ENCODE measurements at places on chromosomes 1 and 21.

- DNase-seq: no peak
Observed at GRCh38 chr1:36207339-36207738, 16.9 kb upstream of the THRAP3 start.

DNA sequence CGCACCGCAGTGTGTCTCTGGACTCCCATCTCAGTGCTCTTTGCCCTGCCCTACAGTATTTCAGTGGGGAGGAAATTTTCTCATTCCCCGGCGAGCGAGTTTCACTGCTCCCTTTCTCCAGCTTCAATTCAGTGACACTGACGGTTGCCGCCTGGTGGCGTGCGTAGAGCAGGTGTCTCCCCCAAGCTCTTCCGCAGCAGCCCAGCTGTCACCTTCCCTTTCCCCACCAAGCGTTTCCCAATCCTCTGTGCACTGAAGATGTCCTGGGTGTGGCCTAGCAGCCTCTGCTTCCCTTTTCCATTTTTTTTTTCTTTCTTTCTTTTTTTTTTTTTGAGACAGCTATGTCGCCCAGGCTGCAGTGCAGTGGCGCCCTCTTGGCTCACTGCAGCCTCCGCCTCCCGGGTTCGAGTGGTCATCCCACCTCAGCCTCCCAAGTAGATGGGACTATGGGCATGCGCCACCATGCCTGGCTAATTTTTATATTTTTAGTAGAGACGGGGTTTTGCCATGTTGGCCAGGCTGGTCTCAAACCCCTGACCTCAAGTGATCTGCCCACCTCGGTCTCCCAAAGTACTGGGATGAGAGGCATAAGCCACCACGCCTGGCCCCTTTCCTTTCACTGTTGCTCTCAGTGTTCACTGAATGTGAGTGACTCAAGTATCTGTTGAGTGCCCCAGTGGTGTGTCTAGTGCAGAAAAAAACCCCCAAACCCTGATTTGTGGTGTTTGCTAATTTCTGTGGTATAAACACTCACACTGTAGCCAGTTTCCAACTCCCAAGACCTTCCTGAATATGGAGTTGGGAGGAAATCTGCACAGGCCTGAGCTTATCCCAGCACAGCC, 30.1 kb downstream of the TNFRSF1B start:
- DNase-seq: no peak

DNA sequence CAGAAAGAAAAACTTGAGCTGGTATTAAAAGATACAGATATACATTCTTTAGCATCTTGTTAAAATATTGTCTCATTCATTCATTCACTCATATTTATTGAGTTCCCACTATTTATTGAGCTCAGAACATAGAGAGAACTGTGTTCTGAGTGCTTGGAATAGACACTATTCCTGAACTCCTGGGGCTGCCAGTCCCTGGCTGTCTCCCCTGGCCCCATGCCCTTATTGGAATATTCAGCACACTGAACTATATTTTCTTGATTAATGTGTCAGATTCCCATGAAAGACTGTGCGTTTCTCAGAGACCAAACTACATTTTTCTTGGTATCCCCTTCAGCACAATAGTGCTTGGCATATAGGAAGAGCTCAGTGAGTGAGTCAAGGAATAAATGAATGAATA, 44.0 kb upstream of the DAB1 start:
- DNase-seq: no peak

- DNase-seq: no peak
Observed at GRCh38 chr1:226903819-226904716, 33.7 kb downstream of the PSEN2 start.

GRCh38 chr1:9728451-9729295, 77.1 kb downstream of the PIK3CD start:
- no peak for DNase-seq

GRCh38 chr1:39538531-39539251, 37.9 kb downstream of the PABPC4 start:
- DNase-seq: no peak

- no peak for DNase-seq
Observed at GRCh38 chr1:16387201-16388188, 20.5 kb downstream of the SZRD1 start.

DNA sequence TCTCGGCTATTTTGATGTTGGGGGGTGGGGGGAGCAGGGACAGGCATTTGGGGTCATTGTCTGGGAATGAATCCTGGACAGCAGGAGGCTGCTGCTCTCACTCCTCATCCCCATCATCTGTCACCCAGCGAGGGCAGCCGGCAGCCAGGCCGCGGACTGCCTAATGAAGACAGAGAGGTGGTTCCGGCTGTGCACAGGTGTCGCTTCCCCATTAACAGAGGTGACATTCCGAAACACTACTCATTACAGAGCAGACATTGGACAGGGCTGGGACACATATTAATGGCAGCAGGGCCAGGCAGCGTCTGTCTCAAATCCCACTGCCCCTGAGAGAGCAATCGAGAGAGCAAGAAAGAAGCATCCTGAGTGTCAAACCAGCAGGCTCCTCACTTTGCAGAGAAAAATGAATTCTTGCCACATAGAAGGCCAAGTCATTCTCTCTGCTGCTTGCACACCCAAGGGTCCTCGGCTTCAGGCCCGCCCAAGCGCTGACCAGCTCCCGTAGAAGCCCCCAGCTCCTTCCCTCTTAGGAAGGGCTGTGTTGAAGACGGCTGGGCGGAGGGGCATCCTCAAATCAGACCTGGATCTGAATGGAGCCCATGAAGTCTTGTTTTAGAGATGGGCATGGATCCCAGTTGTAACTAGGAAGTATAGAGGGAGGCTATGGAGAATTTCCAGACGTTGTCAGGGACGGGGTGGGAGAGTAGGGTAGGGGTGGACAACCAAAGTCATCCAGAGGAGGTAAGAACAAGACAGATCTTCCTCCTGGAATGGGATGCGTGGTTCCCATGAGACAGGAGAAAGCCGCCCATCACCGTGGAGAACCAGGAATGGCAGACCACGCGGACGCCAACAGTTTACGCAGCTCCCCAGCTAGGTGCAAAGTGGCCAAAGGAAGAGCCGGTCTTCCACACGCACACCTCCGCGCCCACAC, 8.2 kb upstream of the LEMD1 start:
- no peak for DNase-seq

- no peak for DNase-seq
Observed at GRCh38 chr21:34639882-34640788, 25.2 kb upstream of the RCAN1 start.

DNA sequence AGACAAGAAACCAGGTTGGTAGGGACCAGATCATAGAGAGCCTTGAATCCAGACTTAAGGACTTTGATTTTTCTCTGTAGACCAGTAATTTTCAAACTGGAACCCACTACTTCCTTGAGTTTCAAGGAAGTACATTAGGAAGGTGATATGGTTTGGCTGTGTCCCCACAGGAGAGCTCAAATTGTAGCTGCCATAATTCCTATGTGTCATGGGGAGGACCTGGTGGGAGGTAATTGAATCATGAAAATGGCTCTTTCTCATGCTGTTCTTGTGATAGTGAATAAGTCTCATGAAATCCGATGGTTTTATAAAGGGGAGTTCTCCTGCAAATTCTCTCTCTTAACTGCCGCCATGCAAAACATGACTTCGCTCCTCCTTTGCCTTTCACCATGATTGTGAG, 10.1 kb upstream of the PRKAA2 start:
- no peak for DNase-seq

DNA sequence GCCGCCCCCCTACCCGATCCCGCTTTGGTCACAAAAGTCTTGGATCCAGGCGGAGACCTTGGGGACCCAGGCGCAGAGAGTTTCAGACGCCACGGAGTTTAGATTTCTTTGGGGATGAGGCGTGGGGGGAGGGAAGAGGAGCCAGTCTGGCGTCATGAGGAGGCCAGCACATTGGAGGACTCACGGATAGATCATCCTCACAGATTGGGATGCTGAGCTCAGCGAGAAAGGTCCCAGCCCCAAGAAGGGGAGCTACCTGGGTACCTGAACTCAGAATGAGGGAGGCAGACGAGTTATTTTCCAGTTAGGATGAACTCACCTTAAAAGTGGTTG, 393 bp downstream of the ELAPOR1 start:
- DNase-seq: no peak

DNA sequence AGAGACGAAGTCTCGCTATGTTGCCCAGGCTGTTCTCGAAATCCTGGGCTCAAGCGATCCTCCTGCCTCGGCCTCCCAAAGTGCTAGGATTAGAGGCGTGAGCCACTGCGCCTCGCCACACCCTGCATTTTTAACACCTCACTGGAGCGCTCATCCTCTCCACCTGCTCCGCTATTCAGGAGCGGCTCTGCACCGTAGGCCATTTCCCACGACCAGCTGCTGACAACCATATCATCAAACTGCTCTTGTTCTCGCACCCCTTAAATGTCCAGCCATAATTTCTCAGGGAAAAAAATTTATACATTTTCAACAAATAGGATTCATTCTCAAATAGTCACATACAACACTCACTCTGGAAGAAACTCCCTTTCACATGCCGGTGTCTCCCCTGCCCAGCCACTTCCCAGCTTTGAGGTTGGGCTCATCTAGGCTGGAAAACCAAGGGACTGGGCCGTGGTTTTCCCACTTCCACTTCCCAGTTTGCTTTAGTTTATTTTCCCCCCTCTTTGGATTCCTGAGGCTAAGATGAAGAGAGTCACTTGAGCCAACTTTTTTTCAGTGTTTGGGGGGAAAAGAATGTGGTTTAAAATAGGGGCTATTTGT, 639 bp upstream of the IPO9 start:
- DNase-seq: no peak

DNA sequence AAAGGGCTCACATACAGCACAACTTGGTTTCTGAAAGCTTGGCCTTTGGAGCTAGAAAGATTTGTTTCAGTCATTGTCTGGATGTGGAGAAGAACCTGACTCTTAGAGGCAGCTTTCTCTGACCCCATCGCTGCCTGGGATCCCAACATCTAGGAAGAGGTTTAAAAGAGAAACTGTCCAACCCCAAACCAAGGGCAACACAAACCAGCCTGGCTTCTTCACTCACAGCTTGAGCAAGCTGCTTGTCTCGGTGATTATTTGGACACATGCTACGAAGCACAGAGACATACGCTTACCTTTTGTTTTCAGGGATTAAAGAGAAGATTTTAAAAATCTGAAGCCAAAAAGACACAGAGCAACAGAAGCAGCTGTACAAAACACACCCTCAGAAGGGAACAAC, 109.8 kb downstream of the ETS2 start:
- DNase-seq: peak; percentile 72

GRCh38 chr21:43975469-43976098, 36.5 kb upstream of the TRAPPC10 start:
- no peak for DNase-seq

DNA sequence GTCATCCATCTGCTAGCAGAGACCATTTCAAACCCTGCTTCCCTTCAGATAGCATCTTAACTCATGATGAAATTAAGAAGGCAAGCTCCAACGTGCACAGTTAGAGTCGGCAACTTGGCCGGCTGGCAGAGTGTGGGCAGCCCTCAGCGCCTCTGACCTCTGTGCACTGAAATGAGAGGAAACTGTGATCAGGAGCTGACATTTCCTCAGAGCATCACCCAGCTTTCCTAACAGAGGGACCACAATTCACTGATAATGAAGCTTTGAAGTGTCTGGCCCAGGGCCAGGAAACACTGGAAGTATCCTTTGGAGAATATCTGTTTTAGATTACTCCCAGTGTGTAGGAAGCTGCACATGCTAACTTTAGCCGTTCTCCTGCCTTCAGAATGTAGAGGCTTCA, 145.0 kb upstream of the ZC3H11B start:
- no peak for DNase-seq

DNA sequence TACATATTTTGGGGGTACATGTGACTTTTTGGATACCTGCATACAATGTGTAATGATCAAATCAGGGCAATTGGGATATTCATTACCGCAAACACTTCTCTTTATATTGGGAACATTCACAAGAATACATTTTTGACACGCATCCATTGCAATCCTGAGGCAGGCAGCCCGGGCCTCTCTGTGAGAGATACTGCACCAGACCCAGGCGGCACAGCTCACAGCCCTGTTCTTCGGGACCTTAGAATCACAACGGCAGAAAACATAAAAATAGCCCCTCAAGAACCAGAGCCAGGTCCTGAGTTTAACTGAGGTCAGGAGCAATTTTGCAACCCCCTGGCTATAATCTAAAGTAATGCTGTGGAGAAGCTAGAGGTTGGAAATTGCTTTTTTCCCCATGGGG, 90.8 kb upstream of the PGBD5 start:
- no peak for DNase-seq

DNA sequence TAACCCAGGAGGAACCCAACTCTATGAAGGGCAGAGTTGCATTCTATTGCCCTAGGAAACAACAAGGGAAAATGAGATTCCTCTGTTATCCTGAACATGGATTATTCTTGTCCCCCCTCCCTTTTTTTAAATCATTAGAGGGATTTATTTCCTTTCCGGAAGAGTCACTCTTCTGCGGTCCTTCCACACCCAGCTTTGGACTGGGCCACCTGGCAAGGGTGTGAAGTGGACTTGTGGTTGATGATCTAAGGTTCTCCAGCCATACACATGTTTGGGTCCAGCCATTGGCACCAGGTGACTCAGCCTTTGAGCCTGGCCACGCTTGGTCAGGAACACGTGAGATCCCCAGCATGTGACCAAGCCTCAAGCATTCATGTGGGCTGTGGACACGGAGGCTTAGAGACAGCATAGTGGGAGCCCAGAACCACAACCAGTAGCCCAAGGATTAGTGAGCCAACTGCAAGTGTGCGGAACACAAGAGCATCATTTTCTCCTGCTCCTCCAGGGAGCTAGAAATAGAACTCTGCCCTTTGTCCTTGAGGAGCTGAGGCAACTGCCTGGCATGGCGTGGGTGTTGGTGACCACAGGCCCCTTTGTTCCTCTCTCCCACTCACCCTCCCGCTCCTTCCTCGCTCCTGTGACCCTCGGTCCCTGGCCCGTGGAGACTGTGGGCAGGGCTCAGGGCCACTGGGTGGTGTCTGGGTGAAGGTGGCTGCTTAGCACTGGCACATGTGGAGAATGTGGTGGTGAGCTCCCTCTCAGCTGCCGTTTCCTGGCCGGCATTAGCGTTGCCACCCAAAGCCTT, 50.1 kb downstream of the NENF start:
- no peak for DNase-seq

DNA sequence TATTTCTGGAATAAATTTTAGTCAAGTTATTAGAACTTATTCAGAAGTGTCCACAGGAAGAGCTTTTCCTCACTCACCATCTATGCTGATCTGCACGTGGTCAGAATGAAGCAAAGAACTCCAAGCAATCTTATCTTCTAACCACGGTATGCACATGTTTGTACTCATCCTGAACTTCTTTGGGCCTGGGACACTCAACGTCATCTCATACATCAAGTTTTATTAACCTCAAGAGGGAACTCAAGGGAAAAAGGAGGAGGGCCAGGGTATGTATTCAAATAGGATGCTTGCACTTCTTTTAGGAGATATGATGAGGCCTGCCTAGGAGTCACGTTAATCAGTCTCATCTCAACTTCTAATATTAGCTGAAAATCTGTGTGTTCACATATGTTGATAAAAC, 142.5 kb downstream of the C1orf94 start:
- no peak for DNase-seq
